Muscle of back (tissue), 13 donors: ENCODE measurements at places on chromosomes 13 and 19. TPM values are rescaled to one million over a fixed set of nuclear protein-coding genes. Genes with fewer than 3 reads are reported as not detected.

The PINLYP gene
- 5.6 TPM for polyA plus RNA-seq

- peak; percentile 12 for DNase-seq
Measured at GRCh38 chr13:113545455-113545930, 39.1 kb upstream of the TFDP1 start.

The SPRED3 gene
- polyA plus RNA-seq = 0.47 TPM

GRCh38 chr13:77860507-77860981 is 58.1 kb downstream of the EDNRB start:
- DNase-seq = no peak

DNA sequence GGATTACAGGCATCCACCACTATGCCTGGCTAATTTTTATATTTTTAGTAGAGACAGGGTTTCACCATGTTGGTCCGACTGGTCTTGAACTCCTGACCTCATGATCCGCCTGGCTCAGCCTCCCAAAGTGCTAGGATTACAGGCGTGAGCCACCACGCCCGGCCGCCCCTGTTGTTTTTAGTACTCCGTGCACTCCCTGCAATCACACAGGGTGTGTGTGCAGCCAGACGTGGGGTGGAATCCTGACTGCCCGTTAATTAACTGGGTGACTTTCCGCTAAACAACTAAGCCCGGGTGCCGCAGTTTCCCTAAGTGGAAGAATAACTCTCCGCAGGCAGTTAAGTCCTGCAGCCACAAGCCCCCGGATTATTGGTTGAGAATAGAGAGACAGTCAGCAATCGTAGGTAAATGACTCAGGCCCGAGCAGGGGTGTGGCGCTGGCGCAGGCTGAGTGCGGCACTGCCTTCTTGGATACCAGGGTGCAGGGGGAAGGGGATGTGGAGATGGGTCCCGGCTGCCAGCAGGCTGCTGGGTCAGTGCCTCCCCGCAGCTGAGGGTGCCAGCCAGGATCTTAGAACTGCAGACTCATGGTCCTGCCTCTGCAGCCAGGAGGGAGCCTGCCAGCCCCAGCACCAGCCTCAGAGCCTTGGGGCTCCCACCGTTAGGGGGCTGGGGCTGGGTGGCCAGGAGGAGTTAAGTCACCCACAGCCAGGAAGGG is 6.1 kb upstream of the FXYD3 start:
- no peak for DNase-seq

GRCh38 chr19:10784257-10784656 is 51.8 kb downstream of the TMED1 start:
- DNase-seq = peak; percentile 47

The PLPP2 gene
- 0.59 TPM for polyA plus RNA-seq

The WDR87 gene
- polyA plus RNA-seq = 0.05 TPM

- DNase-seq = peak; percentile 97
Measured at GRCh38 chr19:2462635-2463421, 6.1 kb upstream of the LMNB2 start.

GRCh38 chr13:42894765-42895243 is 97.2 kb downstream of the EPSTI1 start:
- DNase-seq = peak; percentile 91

DNA sequence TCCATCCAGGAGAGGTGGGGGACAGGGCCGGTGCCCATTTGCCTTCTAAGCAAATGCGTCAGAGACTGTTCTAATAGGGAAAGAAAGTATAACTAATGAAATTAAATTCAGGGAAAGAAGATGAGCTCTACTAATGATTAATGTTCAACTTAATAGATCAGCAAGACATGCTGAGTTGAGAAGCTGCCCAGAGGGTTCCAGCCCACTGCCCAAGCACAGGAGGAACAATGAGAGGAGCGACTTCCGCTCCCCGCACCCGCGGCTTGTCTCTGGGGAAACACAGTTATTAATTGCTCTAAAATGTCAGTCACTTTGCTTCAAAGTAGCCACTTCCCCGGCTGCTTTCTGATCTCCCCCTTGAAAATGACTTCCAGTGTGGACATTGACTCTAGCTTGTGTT is 331.3 kb downstream of the UQCRFS1 start:
- no peak for DNase-seq

- no peak for DNase-seq
Measured at GRCh38 chr19:42294471-42295137, 7.3 kb upstream of the PRR19 start.

DNA sequence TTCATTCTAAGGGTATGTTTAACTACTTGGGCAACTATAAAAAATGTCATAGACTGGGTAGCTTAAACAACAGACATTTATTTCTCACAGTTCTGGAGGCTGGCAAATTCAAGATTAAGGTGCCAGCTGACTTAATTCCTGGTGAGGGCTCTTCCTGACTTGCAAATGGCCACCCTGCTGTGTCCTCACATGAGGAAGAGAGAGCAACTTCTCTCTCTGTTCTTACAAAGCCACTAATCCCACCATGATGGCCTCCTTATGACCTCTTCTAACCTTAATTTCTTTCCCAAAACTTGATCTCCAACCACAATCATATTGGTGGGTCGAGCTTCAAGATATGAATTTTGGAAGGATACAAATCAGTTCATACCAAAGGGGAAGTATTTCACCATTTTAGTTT is 399.0 kb downstream of the DCT start:
- no peak for DNase-seq

The DOCK9 gene
- 71.2 TPM for polyA plus RNA-seq

GRCh38 chr13:100892981-100893380 is 218.4 kb upstream of the TMTC4 start:
- no peak for DNase-seq

The ESD gene
- 162 TPM for polyA plus RNA-seq

GRCh38 chr19:47615230-47615629 is 6.3 kb downstream of the BICRA start:
- no peak for DNase-seq

The SOX1 gene
- polyA plus RNA-seq = 0.04 TPM

GRCh38 chr19:18108897-18109296 is 11.3 kb downstream of the MAST3 start:
- no peak for DNase-seq

- DNase-seq = no peak
Measured at GRCh38 chr19:32254509-32254890, 90.9 kb upstream of the ZNF507 start.

- no peak for DNase-seq
Measured at GRCh38 chr19:6890938-6891337, 3.6 kb downstream of the ADGRE1 start.

GRCh38 chr19:8585894-8586750 is 8.9 kb upstream of the MYO1F start:
- DNase-seq = no peak

The AP1M2 gene
- polyA plus RNA-seq = not detected

DNA sequence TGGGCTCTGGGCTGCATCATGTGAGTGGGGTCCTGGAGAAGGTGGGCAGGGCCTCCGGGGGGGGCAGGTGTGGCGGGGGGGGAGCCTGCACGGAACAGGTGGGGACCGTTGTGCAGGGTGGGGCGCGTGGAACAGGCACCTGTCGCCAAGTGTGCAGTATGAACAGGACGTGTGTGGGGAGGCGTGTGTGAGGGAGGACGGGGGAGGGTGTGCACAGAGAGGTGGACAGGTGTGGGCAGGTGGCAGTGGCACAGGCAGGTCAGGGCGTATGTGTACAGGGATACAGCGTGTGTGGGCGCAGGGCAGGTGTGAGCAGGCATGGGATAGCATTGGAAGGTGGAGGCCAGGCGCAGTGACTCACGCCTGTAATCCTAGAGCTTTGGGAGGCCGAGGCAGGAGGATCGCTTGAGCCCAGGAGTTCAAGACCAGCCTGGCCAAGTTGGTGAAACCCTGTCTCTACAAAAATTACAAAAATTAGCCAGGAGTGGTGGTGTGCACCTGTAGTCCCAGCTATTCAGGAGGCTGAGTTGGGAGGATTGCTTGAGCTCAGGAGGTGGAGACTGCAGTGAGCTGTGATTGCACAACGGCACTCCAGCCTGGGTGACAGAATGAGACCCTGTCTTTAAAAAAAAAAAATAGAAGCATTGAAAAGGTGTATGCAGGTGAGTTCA is 3.2 kb downstream of the PLK5 start:
- no peak for DNase-seq

GRCh38 chr13:110349239-110349638 is 42.2 kb downstream of the COL4A2 start:
- no peak for DNase-seq

GRCh38 chr19:40599902-40600569 is 1.1 kb upstream of the LTBP4 start:
- no peak for DNase-seq

The ZIC5 gene
- not detected for polyA plus RNA-seq

The LATS2 gene
- 15.6 TPM for polyA plus RNA-seq

The PRX gene
- polyA plus RNA-seq = 7.8 TPM

DNA sequence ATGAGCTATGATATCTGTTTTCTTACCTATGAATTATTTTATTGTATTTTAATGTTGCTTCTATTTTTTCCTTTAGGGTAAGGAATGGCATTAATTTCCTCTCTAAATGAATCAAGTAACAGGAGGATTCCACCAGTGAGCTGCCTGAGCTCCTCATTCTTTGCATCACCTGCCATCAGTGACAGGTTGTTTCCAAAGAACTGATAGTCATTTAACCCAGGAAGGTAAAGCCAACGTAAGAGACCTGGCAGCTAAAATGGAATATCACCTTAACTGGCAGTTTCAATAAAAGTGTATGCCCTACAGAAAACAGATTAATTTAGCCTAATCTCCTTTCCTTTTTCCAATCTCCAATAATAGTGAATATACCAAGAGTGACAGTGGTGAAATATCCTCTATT is 812.0 kb downstream of the SLITRK5 start:
- DNase-seq = no peak

- DNase-seq = no peak
Measured at GRCh38 chr13:20686863-20687579, 16.5 kb upstream of the IL17D start.

DNA sequence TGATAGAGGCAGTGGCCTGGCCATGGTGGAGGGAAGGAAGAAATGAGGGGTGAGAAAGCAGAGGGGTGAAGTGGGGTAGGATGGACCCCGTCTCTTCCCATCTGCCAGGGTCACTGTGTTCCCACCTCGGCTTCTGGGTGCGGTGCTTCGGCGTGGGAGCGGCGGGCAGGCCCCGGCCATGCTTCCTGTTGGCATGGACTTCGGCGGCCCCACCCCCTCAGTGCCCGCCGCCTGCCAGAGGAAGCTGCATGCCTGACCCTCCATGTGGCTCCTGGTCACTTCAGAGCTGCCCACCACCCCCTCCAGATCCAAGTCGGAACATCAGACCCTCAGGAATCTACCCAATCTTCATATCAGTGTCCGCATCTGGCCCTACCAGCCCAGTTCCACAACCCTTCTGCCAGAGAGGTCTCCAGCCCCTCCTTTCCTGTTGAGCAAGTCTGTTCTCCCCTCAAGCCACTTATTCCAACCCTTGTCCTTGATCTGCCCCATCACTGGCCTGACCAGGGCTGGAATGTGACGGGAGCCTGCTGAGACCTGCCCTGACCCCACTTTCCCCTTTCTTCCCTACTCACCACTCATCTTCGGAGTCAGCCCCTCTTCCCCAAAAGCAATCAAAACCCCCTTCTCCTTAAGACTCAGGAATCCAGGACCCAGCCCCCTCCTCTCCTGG is 1.5 kb downstream of the KCNN4 start:
- DNase-seq = no peak

DNA sequence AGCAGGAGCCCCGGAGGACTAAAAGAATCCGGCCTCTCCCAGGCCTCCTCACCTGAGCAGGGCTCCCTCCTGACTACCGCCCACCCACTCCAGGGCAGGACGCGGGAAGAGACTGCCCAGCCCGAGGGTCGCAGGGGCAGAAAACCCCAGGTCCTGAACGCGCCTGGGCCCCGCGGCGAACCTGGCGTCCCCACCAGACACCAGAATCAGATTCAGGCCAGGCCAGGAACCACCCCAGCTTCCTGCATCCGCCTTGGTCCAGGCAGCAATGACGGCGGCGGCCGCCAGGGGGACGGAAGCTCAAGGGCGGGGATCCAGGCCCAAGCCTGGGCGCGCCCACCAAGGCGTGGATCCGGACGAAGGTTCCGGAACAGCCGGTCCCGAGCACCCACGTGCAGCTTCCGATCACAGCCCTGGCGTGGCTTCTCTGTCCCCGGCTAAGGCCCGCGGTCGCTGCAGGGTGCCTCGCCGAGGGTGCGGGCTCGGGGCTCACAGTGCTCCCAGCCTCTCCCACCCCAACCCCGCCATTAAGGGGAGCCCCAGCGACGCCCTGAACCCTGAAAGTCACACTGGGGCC is 3.6 kb downstream of the LGALS7 start:
- peak; percentile 90 for DNase-seq

GRCh38 chr19:33274663-33275558 is 27.4 kb downstream of the CEBPA start:
- no peak for DNase-seq

GRCh38 chr19:18879579-18880373 is 16.2 kb downstream of the CERS1 start:
- DNase-seq = no peak
